ENCODE measurements at places on chromosomes 3 and 15. TPM values are rescaled to one million over a fixed set of nuclear protein-coding genes. Genes with fewer than 3 reads are reported as not detected.

Gene NTRK3
- total RNA-seq = 0.33 TPM

GRCh38 chr3:162799910-162800309 is 1303.3 kb downstream of the OTOL1 start:
- no peak overlapping the region for H3K27ac ChIP-seq
- no peak for DNase-seq
- no peak overlapping the region for H3K4me3 ChIP-seq
- no peaks in the 10 kb centered on the region for H3K4me1 ChIP-seq

- H3K27me3 ChIP-seq = no peaks in the 10 kb centered on the region
- DNase-seq = no peak
- no peak overlapping the region for H3K27ac ChIP-seq
- no peaks in the 10 kb centered on the region for H3K4me1 ChIP-seq
These were observed 8.1 kb downstream of the MRPL3 start for GRCh38 chr3:131494706-131495105.

DNA sequence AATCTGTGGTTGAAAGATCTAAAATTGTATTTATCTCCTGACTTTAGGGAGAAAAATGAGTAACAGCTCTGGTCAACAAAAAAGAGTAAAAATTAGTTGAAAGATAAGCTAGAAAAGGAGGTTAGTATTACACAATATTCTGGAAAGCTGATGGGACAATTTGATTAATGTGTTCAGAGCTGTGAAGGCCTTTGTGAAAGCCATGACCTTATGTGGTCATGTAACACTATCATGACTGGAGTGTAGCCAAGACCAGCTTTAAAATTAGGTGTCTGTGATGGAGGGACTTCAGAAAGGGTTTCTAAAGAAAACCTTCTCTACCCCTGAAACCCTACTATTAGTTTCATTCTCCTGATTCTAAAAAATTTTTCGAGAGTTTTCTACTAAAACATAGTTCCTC is 127.2 kb downstream of the NFKBIZ start:
- peaks cover 2% of the 10 kb centered on the region for H3K4me1 ChIP-seq
- no peak for DNase-seq
- no peak overlapping the region for H3K4me3 ChIP-seq
- H3K36me3 ChIP-seq = no peaks in the 10 kb centered on the region
- no peaks in the 10 kb centered on the region for H3K27me3 ChIP-seq
- no peak overlapping the region for H3K27ac ChIP-seq

GRCh38 chr3:111311709-111312235 is 230.2 kb upstream of the CD96 start:
- no peak overlapping the region for H3K27ac ChIP-seq
- no peaks in the 10 kb centered on the region for H3K4me1 ChIP-seq
- H3K36me3 ChIP-seq = no peaks in the 10 kb centered on the region
- no peaks in the 10 kb centered on the region for H3K27me3 ChIP-seq
- H3K4me3 ChIP-seq = no peak overlapping the region
- DNase-seq = no peak

- no peak overlapping the region for H3K27ac ChIP-seq
- no peaks in the 10 kb centered on the region for H3K36me3 ChIP-seq
- DNase-seq = no peak
- H3K4me3 ChIP-seq = no peak overlapping the region
These were observed 197.3 kb downstream of the FHIT start for GRCh38 chr3:61053781-61054496.

GRCh38 chr3:116552246-116552645 is 107.0 kb upstream of the LSAMP start:
- H3K36me3 ChIP-seq = no peaks in the 10 kb centered on the region
- H3K27me3 ChIP-seq = no peaks in the 10 kb centered on the region
- DNase-seq = no peak
- H3K27ac ChIP-seq = no peak overlapping the region
- no peak overlapping the region for H3K4me3 ChIP-seq

- no peak for DNase-seq
- H3K27ac ChIP-seq = no peak overlapping the region
- H3K4me1 ChIP-seq = no peaks in the 10 kb centered on the region
- H3K27me3 ChIP-seq = no peaks in the 10 kb centered on the region
- H3K36me3 ChIP-seq = peaks cover under 1% of the 10 kb centered on the region
- H3K4me3 ChIP-seq = no peak overlapping the region
These were observed 26.8 kb downstream of the DCBLD2 start for GRCh38 chr3:98874602-98875249.

DNA sequence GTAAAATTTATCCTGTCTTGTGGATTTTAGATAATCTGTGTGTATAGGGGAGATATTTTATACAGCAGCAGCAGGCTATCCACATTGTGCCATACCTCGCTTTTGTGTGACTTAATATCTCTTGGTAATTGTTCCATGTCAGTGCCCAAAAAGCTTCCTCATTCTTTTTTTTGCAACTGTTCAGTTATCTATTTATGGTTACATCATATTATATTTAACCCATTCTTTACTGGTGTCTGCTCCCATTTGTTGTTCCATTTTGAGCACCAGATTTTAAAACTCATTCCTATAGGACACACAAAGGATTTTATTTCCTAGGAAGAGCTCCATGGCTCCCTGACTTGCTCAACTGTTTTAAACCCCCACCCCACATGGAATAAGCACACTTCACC is 86.3 kb upstream of the RASGRP1 start:
- no peak overlapping the region for H3K27ac ChIP-seq
- H3K4me1 ChIP-seq = no peaks in the 10 kb centered on the region
- no peaks in the 10 kb centered on the region for H3K27me3 ChIP-seq
- H3K4me3 ChIP-seq = no peak overlapping the region
- no peaks in the 10 kb centered on the region for H3K36me3 ChIP-seq

Gene RETNLB
- not detected for total RNA-seq

DNA sequence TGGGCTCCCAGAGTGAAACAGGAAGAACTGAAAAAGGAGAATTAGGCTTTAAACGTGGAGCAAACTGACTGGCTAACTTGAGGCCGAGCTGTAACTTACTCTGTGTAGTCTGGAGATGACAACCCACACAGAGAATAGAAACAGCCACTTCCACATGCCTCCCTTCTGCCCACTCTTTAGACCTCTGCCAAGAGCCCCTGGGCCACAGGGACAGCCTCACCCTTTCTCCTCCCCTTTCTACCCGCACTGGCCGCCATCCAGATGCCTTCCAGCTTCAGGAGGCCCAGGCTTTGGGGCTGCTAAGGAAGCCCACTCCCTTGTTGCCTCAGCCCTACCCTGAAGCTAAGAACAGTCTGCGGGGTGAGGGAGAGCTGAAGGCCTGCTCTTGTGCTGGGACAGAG is 6.8 kb downstream of the ARHGAP31 start:
- H3K4me3 ChIP-seq = no peak overlapping the region
- peak overlapping the region; percentile 11 for H3K27ac ChIP-seq
- H3K36me3 ChIP-seq = no peaks in the 10 kb centered on the region
- H3K27me3 ChIP-seq = no peaks in the 10 kb centered on the region

DNA sequence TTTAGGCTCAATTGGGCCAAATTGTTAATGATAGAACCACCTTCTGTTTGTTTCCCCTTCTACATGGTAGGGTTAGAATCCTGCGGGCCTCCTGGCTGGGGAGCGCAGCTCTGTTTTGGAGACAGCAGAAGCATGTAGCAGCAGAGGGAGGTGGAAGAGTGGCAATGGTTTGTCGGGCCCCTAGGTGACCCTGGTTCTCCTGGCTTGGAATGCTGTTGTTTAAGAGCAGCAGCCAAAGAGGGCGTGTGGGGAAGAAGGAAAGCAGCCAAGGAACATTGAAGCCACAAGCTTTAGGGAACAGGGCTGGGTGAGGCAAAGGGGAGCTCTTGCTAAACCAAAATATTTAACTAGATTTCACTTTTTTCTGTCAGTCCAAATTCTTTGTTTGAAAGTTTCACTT is 213.7 kb upstream of the NR2E3 start:
- no peaks in the 10 kb centered on the region for H3K27me3 ChIP-seq
- H3K27ac ChIP-seq = no peak overlapping the region
- H3K4me3 ChIP-seq = no peak overlapping the region
- H3K4me1 ChIP-seq = no peaks in the 10 kb centered on the region

Gene ACKR2
- 12.5 TPM for total RNA-seq

Gene PLA2G4E
- not detected for total RNA-seq

Gene CADPS
- total RNA-seq = 0.37 TPM

Gene WNT5A
- total RNA-seq = 0.79 TPM

- H3K4me1 ChIP-seq = peaks cover 25% of the 10 kb centered on the region
- no peak overlapping the region for H3K4me3 ChIP-seq
- no peak for DNase-seq
- H3K27me3 ChIP-seq = no peaks in the 10 kb centered on the region
- peaks cover 23% of the 10 kb centered on the region for H3K36me3 ChIP-seq
- H3K27ac ChIP-seq = no peak overlapping the region
These were observed 17.6 kb downstream of the EXOSC7 start for GRCh38 chr3:44993471-44994205.

- no peak overlapping the region for H3K27ac ChIP-seq
- H3K4me3 ChIP-seq = no peak overlapping the region
- H3K36me3 ChIP-seq = no peaks in the 10 kb centered on the region
- DNase-seq = no peak
These were observed 112.5 kb upstream of the BNIP2 start for GRCh38 chr15:59801649-59802048.

DNA sequence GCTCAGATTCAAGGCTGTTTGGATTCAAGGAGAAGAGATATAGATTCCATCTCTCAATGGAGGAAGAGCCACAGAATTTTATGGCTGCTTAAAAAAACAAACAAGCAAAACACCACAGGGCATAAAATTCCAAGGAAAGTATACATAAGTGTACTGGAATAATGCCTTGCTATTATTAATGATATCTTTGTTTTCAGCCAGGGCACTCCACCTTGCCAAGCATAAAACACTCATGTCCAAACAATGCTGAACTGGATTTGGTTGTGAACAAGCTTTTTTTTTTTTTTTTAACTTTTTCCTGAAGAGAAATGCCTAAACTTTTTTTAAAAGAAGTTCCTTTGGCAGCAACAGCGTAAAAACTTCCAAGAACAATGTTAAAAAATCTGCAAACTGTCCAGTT is 4.8 kb upstream of the CLSTN2 start:
- no peak overlapping the region for H3K27ac ChIP-seq
- no peak overlapping the region for H3K4me3 ChIP-seq
- H3K4me1 ChIP-seq = peaks cover 8% of the 10 kb centered on the region
- DNase-seq = no peak
- H3K36me3 ChIP-seq = no peaks in the 10 kb centered on the region

- H3K36me3 ChIP-seq = no peaks in the 10 kb centered on the region
- no peak overlapping the region for H3K27ac ChIP-seq
- no peak overlapping the region for H3K4me3 ChIP-seq
These were observed 312.5 kb downstream of the SHQ1 start for GRCh38 chr3:72535772-72536171.

DNA sequence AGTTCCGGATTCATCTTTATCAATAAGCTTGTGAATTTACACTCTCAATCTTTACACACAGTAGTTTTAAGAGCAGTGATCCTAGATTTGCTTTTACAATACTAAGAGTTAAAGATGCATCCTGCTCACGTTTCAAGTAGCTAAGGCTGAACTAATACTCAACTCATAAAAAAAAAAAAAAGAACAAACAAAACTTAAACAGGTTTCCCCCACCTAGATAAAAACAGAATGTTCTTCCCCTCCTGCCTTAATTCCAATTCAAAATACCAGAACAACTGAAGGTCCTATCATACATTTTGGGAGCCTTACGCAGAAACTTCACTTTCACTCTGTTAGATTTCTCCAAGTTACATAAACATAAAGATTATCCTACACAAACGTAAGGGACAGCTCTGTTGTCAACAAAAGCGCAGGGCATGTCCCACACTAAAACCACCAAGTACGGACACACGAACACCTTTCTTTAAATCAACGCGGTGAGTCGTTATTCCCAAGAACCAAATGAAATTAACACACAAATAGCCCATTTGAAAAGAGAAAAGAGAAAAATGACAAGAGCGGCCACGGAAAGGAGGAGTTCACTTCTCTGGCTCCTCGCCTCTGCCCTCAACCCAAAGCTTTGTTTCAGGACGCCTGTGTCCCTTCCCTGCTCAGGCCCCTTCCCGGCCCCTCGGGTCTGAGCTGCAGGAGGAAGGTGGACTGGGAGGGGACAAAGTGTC is 941 bp downstream of the CBLB start:
- peaks cover 4% of the 10 kb centered on the region for H3K4me1 ChIP-seq
- DNase-seq = no peak
- peak overlapping the region; percentile 95 for H3K4me3 ChIP-seq
- H3K27me3 ChIP-seq = no peaks in the 10 kb centered on the region

GRCh38 chr3:197468866-197469382 is 86.8 kb downstream of the BDH1 start:
- no peak for DNase-seq
- H3K4me3 ChIP-seq = no peak overlapping the region
- peaks cover 38% of the 10 kb centered on the region for H3K4me1 ChIP-seq

- no peak overlapping the region for H3K27ac ChIP-seq
- H3K4me3 ChIP-seq = no peak overlapping the region
- H3K27me3 ChIP-seq = peaks cover 4% of the 10 kb centered on the region
- no peak for DNase-seq
- H3K36me3 ChIP-seq = no peaks in the 10 kb centered on the region
These were observed 18.3 kb downstream of the CLSTN2 start for GRCh38 chr3:139953131-139953910.

DNA sequence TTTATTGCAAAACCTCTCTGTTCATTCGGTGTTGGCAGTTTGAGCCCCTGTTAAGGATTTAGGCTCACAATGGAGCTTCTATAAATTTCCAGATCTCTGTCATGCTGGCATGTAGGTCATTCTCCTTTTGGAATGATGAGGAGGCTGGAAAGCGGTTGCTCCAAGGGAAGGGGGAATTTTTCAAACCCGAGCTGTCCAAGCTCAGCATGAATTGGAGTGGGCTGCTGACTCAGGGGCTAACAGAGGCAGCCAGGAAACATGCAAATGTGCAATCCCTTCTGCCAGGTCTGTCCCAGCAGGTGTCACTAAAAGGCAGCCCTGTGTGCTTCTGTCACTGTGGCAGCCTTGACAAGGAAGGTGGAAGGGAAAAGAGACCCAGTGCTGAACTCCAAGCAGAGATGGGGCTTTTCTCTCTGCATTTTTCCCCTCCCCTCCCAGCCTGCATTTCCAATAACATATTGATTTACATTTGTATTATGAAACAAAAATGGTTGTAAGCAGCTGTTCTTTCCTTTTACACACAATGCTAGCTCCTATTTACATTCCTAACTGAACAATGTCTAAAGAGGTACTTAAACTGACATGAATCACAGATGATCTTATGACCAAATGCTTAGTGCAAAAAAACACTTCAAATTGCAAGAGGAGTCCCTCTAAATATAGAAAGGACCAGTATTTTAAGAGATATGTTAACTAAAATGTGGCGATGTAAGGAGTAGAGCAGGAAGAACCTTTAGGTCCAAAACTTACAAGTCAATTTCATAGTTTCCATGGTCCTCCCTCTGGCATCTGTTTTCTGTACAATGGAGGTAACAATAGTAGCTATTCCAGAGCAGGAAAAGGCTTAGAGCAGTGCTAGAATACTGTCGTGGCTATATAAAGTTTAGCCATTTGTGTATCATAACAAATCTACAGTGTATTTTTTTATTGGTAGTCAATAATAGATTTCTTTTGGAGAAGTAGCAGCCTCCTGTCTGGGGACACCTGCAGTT is 84.5 kb upstream of the ATP10A start:
- no peak overlapping the region for H3K4me3 ChIP-seq
- DNase-seq = no peak
- H3K27me3 ChIP-seq = no peaks in the 10 kb centered on the region
